HFF-Myc (cell line): ENCODE measurements at places on chromosomes 1 and 21.

DNA sequence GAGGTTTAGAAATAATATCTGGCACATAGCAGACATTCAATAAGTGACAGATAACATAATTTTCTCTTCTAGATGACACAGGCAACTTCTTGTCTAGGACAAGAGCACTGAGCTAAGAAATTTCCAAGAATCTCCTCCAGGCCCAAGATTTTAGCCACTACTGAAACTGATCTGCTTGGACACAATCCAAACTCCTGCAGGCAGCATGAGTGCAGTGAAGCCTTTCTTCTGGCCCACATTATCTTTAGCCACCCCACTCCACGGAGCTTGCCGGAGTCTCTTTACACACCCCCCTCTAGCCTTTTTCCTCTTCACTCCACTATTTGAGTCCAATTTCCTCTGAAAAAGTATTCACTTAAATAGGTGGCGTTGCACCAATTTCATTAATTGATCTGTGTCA is 142.9 kb upstream of the DUSP10 start:
- DNase-seq = no peak

GRCh38 chr1:225896937-225897549 is 8.1 kb upstream of the LEFTY1 start:
- no peak for DNase-seq

DNA sequence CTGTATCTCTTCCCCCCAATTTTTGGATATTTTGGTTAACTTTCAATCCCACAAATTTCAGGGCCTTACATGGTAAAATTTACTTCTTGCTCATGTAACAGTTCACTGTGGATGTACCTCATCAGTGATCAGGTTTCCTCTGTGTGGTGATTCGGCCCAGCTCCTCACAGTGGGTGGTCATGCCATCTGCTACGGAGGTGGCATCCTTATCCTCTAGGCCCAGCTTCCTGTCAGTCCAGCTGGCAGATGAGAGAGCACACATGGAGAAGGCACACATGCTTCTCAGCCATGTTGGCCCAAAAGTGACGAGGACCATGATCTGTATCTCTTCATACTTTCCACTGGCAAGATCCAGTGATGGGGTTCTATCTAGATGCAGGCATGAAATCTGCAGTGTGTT is 27.2 kb downstream of the PCBP3 start:
- no peak for DNase-seq

DNA sequence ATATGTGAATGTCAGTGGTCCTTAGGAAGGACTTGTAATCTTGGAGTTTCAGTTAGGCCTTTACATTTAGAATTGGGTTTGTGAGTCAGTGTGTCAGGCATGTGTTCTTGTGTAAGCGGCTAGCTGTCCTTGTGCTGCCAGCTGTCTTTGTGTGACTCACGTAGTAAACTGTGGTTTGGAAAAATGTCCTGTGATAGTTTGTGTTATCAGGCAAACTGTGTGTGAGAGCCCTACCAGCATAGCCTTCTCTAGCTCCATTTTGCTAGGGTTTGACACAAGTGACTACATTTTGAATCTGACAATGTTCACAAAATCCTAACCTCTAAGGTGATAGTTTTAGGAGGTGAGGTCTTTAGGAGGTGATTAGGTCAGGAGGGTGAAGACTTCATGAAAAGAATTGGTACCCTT is 6.9 kb upstream of the SLC35D1 start:
- peak; percentile 89 for DNase-seq

DNA sequence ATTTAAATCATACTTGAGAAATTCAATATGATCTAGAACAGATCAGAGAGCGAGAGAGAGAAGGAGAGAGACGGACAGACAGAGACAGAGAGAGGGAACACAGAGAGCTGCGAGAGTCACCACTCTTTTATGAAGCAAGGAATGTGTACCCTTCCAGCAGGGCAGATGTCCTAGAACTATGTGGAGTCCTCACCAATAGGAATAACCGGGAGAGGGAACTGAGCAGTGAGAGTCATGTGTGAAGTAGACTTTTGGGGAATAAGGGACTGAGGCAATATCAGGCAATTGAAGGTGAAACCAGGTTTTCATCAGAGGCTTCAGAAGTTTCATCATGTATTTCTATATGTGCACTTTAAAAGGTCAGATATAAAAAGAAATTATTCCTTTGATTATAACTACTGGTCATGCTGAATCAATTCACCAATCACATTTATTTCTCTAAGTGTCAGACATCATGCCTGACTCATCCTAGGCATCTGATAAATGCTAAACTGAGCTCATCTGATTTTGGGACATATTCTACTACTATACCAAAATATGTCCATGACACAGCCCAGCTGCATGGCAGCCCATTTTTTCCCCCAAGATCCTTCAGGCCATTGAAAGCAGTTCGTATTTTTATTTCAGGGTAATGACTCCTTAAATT is 22.4 kb downstream of the VTCN1 start:
- DNase-seq = no peak

DNA sequence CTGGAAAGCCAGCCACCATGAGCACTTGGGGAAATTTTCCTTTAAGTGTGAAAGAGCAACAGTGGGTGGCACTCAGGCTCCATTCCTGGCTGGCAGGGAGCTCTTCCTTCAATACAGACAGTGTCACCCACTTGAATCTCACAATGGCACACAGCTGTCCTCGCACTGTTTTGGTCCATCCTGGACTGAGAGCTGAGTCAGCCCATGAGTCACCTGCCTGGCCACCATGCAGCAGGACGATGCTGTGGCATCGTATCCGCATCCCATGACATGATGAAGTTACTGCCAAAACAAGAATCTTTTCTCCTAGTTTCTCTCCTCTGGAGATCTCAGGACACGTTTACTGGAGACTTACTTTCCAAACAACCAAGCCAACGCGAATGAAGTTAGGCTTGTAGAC is 6.0 kb downstream of the TMPRSS2 start:
- DNase-seq = no peak

DNA sequence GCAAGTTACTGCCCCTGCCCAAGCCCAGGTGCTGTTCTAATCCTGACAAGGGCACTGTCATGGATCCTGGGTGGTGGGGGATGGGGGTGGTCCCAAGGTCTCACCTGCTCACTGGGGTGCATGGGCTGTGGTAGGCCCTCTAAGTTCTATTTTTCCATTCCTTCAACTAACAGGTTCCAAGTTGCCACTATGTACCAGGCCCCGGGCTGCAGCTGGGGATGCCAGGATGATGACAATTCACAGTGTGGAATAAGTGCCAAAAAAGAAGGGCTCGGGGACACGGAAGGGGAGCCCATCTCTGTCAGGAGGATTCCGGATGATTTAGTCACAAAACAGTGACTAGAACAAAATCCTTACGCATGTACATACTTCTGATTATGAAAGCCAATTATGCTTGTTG is 76.0 kb downstream of the STUM start:
- DNase-seq = no peak

DNA sequence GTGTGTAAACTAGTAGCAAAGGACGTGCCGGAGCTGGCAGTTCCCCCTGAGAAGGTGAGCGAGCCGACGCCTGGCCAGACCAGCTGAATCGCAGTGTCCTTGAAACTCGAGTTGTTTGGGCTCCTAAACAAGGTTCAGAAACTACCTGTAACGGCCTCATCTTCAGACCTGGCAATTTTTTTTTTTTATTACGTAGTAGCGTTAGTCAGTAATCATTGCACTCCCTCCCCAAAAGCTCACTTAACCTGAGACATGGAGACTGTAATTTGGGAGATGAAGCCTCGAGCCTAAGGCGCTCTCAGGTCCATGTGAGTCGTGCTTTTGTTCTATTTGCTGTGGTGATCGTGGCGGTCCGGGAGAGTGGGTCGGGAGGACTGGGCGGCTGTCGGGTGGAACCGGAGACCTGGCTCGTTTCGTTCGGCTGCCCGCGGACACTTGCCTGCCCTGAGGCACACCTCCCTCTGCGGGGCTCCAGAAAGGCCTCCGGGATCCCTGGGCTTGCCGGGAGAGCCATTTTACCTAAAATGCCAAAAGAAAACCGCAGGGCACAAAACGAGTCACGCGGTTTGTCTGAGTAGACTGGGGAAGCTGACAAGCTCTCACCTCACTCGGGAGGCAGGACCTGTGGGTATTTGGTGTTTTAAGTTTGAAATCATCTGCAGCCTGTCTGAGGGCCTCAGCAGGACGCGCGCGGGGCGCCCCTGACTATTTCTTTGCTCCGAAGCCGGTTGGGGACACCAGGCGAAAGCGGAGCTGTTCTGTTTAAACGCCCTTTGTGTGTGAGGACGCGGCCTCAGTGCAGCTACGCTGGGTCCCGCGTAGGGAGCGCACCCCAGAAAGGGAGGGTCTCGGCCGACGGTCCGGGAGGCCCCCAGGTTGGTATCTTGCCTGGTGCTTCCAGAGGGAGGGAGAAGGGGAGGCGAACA is 722 bp downstream of the LHX8 start:
- no peak for DNase-seq

GRCh38 chr1:91891969-91892368 is 6.0 kb upstream of the TGFBR3 start:
- no peak for DNase-seq

- no peak for DNase-seq
These were observed 12.1 kb downstream of the RGS18 start for GRCh38 chr1:192170196-192170984.

- no peak for DNase-seq
These were observed 18.1 kb downstream of the ALDH9A1 start for GRCh38 chr1:165680303-165680702.

DNA sequence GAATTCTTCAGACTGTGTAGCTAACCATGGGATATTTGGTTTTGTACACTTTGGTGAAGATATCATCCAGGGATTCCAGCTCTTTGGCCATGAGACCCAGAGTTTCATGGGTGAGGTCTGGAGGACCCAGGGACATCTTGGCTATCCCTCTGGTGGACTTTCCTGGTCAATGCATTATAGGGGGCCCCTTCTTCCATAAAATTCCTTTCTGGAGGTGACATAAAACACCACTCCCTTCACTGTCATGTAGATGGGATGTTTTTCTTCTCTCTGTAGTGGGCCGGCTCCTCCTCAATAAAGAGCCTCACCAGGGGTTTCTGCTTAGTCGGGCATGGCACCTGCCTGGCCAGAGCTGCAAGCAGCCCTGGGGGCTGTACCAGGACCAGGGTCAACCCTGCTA is 2.2 kb downstream of the ATPAF1 start:
- DNase-seq = no peak

- DNase-seq = no peak
These were observed 11.4 kb upstream of the RAB3GAP2 start for GRCh38 chr1:220283625-220284024.

- DNase-seq = no peak
These were observed 648.1 kb downstream of the PLPP3 start for GRCh38 chr1:55931081-55931940.

DNA sequence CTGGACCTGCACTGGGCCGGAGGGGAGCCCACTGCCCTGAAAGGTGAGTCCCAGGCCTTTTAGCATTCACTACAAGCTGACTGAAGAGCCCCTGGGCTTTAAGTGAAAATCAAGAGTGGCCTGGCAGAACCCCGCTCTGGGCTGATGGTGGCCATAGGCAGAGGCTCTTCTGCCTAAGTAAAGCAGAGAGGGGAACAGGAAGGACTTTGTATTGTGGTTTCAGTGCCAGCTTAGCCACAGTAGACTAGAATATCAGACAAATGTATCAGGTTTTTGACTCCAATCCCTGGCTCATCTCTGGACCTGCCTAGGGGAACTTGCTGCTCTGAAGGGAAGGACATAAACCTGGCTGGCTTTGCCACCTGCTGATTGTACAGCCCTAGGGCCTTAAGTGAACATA is 10.2 kb upstream of the HENMT1 start:
- DNase-seq = no peak

- DNase-seq = no peak
These were observed 7.7 kb upstream of the LAMB3 start for GRCh38 chr1:209659909-209660308.

DNA sequence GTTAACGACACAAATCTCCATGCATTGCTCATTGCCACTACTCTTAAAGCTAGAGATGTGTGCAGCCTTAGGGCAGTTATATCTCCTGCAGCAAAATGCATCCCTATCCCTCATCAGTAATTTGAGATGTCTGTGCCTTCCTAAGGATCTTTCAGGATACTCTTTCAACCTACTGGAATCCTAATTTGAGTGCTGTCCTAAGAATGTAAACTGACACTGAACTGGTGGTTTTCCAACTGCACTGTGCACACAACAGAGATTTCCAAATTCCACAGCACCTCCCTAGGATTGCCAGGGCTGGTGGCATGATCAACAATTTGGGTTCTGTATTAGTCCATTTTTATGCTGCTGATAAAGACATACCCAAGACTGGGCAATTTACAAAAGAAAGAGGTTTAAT is 193.9 kb downstream of the LTN1 start:
- DNase-seq = no peak

DNA sequence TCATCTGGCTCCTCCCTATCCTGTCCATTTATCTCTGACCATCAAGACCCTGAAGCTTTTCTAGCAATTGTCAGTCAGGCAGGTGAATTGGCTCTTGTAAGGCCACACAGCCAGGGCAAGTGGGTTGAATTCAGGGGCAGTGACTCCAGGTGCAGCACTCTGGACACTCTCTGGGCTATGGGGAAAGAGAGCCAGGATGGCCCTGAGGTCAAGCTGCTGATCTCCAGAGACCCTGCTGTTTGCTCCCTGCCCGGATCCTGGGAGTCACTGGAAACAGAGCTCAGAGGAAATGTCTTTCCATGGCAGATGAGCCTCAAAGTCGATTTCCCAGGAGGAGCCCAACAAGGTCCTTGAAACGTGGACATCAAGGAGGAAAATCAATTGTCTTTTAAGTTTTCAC is 184.4 kb downstream of the C1orf94 start:
- DNase-seq = no peak

- no peak for DNase-seq
These were observed 5.2 kb upstream of the NR5A2 start for GRCh38 chr1:200022239-200022804.
